ENCODE measurements at places on chromosomes 4 and X. TPM values are rescaled to one million over a fixed set of nuclear protein-coding genes. Genes with fewer than 3 reads are reported as not detected.

Gene CAMK2D
- total RNA-seq = 24.1 TPM

Gene GNPDA2
- total RNA-seq = 15.0 TPM

Gene OTUD6A
- total RNA-seq = not detected

Gene ETDB
- total RNA-seq = not detected

Gene COQ2
- 17.5 TPM for total RNA-seq

Gene NR3C2
- total RNA-seq = 5.2 TPM

Gene MAGEE1
- total RNA-seq = 3.3 TPM

Gene ABLIM2
- total RNA-seq = 0.99 TPM

Gene TRAM1L1
- total RNA-seq = 1.4 TPM

Gene GAGE1
- not detected for total RNA-seq

Gene RNF128
- 1.1 TPM for total RNA-seq

Gene USP17L18
- total RNA-seq = not detected

Gene SYP
- total RNA-seq = not detected

Gene DUSP21
- not detected for total RNA-seq

Gene CSAG1
- not detected for total RNA-seq

Gene POF1B
- not detected for total RNA-seq

Gene USP17L22
- total RNA-seq = not detected

Gene UGT8
- total RNA-seq = 4.3 TPM

Gene ZNF280C
- total RNA-seq = 4.5 TPM

Gene SLC9B1
- 0.24 TPM for total RNA-seq

Gene IQCM
- total RNA-seq = not detected

Gene OR13H1
- not detected for total RNA-seq

Gene SCML2
- 0.58 TPM for total RNA-seq

Gene CCNQ
- 34.1 TPM for total RNA-seq

Gene RAB40A
- not detected for total RNA-seq

Gene FABP2
- not detected for total RNA-seq

Gene FATE1
- total RNA-seq = 0.41 TPM

Gene DCLK2
- total RNA-seq = 10.0 TPM

Gene SYNPO2
- total RNA-seq = 0.53 TPM

Gene TEC
- 0.24 TPM for total RNA-seq

Gene CHRDL1
- total RNA-seq = 4.0 TPM

Gene PDCL2
- not detected for total RNA-seq

Gene PAK3
- 0.53 TPM for total RNA-seq

Gene FSTL5
- not detected for total RNA-seq

Gene P2RY4
- total RNA-seq = not detected
